ENCODE measurements at places on chromosomes 1 and 21.

- DNase-seq = no peak
Observed at GRCh38 chr1:65674522-65674921, 118.2 kb upstream of the PDE4B start.

DNA sequence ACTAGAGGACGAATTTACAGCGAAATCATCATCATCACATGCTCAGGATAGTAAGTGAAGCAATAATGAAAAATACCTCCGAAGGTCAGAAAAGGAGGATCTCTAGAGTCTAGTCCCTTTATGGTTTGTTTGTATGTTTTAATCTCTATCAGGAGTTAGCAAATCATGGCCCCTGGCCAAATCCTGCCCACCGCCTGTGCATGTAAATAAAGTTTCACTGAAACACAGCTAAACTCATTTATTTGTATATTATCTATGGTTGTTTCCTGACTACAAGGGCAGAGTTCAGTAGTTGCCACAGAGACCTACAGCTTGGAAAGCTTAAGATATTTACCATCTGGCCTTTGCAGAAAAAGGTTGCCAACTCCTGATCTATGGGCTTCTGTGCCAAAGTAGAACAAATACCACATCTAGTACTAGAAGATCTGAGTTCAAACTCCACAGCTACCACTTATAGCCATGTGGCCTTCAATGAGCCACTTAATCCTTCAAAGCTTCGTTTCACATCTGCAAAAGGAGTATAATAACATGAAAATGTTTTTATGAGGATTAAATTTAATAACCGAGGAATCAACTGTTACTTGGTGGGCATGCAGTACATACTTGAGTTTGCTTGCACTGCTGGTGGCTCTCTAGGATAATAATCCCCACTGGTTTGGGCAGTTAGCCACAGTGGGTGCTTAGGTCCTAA lies 94.0 kb upstream of the KIF26B start:
- no peak for DNase-seq

GRCh38 chr1:96487971-96488370 lies 233.6 kb upstream of the PTBP2 start:
- DNase-seq = no peak

DNA sequence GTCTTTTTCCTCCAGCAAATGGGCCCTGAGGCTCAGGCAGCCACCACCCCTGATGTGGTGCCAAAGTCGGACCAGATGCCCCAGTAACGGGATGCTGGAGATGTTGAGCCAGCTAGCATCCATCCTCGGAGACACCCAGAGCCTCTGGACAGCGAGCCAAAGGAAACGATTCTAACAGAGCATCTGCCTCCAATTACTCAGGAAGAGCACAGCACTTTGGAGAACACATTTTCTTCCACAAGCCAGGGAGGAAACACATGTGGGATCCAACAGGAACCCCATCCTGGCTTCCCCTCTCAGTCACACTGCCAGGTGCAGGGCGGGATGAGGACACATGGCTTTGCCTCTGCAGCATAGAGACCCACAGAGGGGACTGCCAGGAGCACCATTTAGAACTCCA lies 44.9 kb downstream of the C1orf198 start:
- DNase-seq = no peak

DNA sequence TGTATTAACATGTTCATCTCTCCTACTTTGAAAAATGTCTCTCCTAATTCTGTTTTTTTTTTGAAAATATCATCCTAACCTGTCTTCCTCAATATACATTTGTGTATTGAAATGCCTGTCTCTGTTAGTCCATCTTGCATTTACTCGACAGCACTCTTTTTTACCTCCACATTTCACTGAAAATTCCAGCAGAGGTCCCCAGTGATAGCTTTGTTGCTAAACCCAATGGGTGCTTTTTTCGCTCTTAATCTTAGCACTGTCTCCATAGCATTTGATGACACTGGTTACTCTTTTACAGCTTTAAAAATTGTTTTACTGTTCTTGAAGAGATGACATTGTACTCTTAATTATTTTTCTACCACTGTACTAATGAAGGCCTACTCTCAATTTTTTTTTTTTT lies 10.8 kb downstream of the OSBPL9 start:
- no peak for DNase-seq

GRCh38 chr1:81999364-81999763 lies 198.6 kb downstream of the ADGRL2 start:
- DNase-seq = no peak

- DNase-seq = no peak
Observed at GRCh38 chr1:167643441-167643840, 13.4 kb downstream of the RCSD1 start.

DNA sequence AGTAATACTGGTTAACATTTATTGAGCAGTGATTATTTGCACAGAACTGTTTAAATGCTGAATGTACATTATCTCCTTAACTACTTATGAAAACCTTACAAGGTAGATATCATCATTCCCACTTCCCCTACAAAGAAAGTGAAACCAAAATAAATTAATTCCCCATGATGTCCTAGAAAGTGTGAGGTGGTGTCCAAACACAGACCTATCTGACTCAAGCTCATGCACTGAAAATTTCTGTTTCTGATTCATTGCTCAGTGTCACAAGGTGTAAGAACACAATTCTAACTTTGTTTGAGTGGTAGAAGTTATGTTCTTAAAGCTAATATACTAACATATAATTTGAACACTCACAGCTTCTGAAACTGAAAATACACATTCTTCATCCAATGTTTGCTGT lies 178.7 kb downstream of the MRPL39 start:
- no peak for DNase-seq

DNA sequence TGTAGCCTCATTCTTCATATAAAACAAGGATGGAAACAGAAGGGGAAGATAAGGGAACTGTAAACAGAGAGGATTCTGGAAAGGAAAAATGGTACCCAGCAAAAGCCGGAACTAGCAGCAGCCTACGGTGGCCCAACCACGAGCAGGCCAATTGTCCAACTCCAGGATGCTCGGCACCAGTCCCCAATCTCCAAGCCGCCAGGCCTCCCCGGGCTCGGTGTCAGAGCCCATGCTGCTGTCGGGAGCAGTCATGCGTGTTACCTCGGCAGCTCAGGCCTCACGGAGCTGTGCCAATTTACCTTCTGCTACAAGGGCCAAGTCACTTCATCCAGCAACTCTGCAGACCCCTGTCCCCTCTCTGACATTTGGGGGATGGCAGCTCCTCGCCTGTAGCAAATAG lies 130.8 kb downstream of the ZBTB18 start:
- DNase-seq = no peak

DNA sequence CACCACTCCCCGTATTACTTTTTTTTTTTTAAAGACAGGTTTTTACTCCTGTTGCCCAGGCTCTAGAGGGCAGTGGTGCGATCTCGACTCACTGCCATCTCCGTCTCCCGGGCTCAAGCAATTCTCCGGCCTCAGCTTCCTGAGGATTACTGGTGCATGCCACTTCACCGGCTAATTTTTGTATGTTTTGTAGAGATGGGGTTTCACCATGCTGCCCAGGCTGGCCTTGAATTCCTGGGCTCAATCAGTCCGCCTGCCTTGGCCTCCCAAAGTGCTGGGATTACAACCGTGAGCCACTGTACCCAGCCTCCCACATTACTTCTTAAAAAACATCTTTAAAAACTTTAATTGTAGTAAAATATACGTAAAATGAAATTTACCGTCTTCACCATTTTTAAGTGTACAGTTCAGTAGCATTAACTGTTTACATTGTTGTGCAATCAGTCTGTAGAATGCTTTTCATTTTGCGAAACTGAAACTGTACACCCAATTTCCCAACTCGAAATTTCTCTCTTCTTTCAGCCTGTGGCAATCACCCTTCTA lies 77.0 kb downstream of the ZMYM4 start:
- DNase-seq = no peak

- DNase-seq = no peak
Observed at GRCh38 chr21:33396951-33397350, 6.3 kb upstream of the IFNGR2 start.

DNA sequence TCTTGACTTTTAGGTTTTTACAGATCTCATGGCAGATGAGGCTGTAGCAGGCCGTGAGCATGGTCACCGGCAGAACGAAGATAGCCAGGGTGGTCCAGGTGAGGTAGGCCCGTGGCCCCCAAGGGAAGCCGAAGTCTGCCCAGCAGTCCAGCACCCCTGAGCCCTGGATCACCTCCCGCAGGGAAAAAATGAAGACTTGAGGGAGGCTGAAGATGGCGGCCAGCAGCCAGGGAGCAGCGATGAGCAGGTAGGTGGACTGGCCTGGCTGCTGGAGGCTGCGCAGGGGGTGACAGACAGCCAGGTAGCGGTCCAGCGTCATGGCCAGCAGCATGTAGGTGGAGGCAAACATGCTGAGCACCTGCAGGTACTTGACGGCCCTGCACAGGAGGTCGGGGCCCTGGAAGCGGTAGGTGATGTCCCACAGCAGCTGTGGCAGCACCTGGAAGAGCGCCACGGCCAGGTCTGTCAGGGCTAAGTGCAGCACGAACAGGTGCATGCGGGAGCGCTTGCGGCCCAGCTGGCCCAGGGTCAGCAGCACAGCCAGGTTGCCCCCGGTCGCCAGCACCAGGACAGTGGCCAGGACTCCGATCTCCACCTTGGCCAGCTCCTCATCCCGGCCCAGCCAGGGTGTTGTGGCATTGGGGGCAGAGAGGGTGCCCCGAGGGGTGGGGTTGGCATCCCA lies 856 bp downstream of the AVPR1B start:
- DNase-seq = no peak

- DNase-seq = no peak
Observed at GRCh38 chr1:29033829-29034466, 89.8 kb downstream of the TMEM200B start.

GRCh38 chr1:65759516-65759915 lies 33.2 kb upstream of the PDE4B start:
- DNase-seq = no peak

GRCh38 chr1:187566354-187566753 lies 737.6 kb downstream of the PLA2G4A start:
- DNase-seq = no peak

DNA sequence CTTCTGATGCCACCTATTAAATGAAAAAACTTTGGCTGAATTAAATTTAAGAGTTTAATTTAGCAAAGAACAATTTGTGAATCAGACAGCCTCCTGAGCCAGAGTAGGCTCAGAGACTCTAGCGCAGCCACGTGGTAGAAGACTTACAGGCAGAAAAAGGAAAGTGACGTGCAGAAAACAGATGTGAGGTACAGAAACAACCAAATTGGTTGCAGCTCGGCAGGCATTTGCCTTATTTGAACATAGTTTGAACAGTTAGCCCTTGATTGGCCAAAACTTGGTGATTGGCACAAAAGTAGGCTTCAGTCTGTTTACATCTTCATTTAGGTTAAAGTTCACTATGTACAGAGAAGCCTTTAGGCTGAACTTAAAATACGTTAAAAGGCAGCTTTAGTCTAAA lies 22.9 kb downstream of the TCP10L start:
- no peak for DNase-seq

- no peak for DNase-seq
Observed at GRCh38 chr1:6521536-6521935, 30.1 kb upstream of the PLEKHG5 start.

GRCh38 chr1:95954585-95954984 lies 720.6 kb downstream of the RWDD3 start:
- DNase-seq = no peak

- no peak for DNase-seq
Observed at GRCh38 chr21:46154955-46155513, 345 bp downstream of the FTCD start.

- DNase-seq = no peak
Observed at GRCh38 chr1:208025031-208025430, 114.1 kb upstream of the CD34 start.
